EL (cell line): ENCODE measurements at places on chromosomes 11 and 22.
A peak's percentile ranks its signal among the peaks of the same experiment; 100 is the strongest.

- no peak for DNase-seq
Measured at GRCh38 chr22:49372111-49372529, 455.6 kb downstream of the BRD1 start.

- DNase-seq, result no peak
Measured at GRCh38 chr11:110410651-110411050, 19.1 kb upstream of the FDX1 start.

DNA sequence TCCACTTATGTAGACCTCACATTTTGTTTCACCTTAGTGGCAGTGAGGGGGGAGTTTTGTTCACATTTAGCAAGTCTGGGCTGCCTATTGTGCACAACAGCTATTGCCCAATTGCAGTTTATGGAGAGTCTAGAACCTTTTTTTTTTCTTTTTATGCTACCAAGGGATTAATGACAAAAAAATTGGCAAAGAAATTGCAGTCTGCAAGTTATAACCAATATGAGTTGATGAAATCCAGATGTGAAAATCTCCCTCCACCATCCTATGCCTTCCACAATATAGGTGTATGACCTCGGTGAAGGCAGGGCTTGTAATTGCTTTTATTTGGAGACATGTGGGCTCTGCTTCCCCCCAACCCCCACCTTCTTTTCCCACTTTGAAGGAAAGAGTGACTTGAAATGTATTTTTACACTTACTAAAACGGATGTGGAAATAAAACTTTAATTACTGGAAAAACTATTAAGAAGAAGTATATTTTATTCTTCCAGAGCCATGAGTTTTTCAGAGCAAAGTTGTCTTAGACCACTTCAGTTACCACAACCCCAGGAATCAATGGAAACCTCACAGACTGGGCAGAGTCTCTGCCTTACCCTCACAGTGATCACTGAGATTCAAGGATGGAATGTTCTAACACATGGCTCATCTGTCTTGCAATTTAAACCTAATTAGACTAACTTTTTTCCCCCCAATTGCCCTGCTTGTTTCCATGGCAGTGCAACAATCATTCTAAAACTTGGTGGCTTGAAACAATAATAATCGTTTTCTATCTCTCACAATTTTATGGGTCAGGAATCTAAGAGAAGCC, 120.8 kb upstream of the SLC5A12 start:
- DNase-seq, result peak; percentile 28

GRCh38 chr11:86274503-86274902, 27.5 kb upstream of the HIKESHI start:
- DNase-seq, result no peak

GRCh38 chr22:22406445-22407027, 102.0 kb downstream of the ZNF280B start:
- DNase-seq, result no peak

DNA sequence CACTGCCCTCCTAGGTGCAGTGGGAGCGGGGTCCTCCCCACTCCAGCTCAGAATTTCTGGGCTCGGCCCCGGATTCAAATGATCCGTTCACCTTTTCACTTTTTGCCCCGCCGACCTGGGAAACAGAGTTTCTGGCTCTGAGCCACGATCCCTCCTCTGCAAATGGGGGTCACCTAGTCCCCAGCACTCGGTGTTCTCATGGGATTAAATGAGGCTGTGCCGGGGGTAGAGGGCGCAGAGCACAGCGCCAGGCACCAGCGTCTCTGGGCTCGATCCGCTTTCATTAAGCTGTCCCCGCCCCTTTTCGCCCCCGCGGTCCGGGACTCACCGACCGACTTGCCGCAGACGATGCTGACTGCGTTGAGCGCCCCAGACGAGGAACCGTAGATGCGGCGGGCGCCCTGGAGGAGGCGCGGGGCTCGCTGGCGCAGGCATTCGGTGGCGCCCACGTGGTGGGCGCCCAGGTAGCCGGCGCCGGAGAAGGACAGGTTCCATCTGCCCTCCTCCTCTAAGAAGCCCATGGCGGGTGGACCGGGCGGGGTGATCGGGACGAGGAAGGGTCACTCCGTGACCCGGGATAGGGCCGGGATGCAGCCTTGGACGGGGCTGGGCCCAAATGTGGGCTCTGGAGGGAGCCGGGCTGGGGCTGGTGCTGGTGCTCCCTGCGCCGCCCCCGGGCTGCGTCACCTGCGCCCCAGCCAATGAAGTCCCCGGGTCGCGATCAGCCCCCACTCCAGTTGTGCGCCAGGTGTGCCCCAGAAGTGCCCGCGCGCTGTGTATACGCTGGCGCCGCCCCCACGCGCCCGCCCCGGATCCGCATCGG, at the start of gene PNPLA5:
TSS of gene PNPLA5 (minus strand) at position 654 of the 823 bp plus-strand sequence. CDS start at position 521, 133 bp downstream.
- DNase-seq, result no peak

- no peak for DNase-seq
Measured at GRCh38 chr11:2553886-2554285, 109.1 kb downstream of the KCNQ1 start.

GRCh38 chr11:70556884-70557741, 158.8 kb downstream of the CTTN start:
- peak; percentile 9 for DNase-seq

DNA sequence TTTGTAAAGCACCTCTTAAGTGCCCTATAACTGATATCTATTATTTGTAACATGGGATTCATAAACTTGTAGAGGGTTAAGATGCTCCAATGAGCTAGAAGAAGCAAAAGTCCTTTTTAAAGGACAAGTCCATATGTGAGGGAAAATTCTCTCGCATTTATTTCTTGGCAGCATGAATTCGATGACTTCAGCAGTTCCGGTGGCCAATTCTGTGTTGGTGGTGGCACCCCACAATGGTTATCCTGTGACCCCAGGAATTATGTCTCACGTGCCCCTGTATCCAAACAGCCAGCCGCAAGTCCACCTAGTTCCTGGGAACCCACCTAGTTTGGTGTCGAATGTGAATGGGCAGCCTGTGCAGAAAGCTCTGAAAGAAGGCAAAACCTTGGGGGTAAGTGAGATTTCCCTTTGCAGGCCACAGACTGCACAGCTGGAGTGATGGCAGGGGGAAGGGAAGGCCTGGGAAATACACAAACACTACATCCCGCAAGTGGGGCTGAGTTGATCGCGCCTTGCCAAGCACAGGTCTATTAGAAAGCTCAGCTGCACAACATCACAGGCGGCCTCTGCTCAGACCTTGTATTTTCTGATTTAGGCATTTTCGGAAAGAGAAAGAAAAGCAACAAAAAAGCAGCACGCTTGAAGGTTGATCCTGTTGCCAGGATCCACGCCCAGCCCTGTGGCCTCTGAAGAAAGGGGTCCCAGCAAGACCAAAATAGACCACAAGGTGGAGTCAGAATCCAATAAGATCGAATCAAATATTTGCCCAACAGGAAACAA, 1.5 kb downstream of the MS4A8 start:
- peak; percentile 14 for DNase-seq

GRCh38 chr22:24723111-24723510, 51.4 kb downstream of the PIWIL3 start:
- no peak for DNase-seq

- DNase-seq, result peak; percentile 54
Measured at GRCh38 chr11:77619576-77620198, 17.9 kb downstream of the CLNS1A start.

DNA sequence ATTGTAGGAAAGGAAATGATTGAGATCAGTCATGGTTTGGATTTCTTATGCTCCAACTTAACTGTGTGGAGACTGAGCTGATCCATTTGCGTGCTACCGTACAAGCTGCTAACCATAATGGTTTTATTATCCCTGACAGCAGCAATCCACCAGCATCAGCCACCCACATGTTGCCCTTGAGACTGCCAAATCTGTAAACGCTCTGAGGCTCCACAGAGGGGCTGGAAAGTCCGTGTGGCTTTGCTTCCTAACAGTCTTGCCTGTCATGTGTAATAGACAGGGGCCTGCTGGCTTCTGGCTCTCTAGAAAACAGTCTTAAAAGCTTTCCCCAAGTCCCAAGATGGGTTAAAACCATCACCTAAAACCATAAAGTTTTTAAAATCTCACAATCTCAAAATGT, 30.1 kb downstream of the ATG16L2 start:
- DNase-seq, result no peak

DNA sequence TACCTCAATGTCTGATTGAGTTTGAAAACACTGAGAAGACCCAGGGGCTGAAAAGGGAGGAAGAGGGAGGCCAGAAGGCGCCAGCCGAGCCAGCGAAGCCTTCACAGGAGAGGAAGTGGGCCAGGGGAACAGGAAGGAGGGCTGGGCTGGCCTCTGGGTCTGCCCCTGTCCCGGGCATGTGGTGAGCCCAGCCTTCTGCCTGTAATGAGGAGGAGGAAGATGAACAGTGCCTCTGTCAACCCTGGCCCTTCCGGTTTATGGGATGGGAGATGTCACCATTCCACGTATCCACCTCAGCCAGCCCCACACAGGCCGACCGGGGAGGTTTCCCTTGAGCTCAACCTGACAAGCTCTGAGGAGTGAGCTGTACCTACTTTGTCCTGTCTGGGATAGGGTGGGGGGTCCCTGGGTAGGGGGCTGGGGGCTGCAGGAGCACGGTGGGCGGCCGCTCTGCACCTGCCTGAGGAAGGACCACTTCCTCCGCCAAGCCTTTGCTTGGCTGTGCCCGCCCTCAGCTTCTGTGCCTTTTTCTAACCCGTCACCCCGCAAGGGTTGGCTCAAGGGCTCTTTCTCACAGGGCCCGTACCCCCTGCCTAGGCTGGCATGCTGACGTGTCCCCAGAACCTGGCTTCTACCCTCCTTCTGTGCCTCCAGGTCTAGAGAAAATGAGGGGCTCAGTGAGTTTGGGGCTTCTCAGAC, 2.0 kb downstream of the PARVG start:
- DNase-seq, result no peak

- no peak for DNase-seq
Measured at GRCh38 chr22:37190262-37190780, 2.3 kb upstream of the C1QTNF6 start.

- peak; percentile 69 for DNase-seq
Measured at GRCh38 chr11:34250732-34251588, 106.8 kb downstream of the ABTB2 start.

- no peak for DNase-seq
Measured at GRCh38 chr11:3101921-3102640, 44.9 kb upstream of the CARS1 start.

- DNase-seq, result no peak
Measured at GRCh38 chr11:72740060-72740424, 12.2 kb downstream of the ARAP1 start.

- DNase-seq, result no peak
Measured at GRCh38 chr11:62061356-62062222, 62.2 kb upstream of the INCENP start.

- no peak for DNase-seq
Measured at GRCh38 chr11:129291546-129291945, 84.1 kb upstream of the BARX2 start.

- DNase-seq, result no peak
Measured at GRCh38 chr11:10236840-10237239, 57.2 kb downstream of the SBF2 start.

DNA sequence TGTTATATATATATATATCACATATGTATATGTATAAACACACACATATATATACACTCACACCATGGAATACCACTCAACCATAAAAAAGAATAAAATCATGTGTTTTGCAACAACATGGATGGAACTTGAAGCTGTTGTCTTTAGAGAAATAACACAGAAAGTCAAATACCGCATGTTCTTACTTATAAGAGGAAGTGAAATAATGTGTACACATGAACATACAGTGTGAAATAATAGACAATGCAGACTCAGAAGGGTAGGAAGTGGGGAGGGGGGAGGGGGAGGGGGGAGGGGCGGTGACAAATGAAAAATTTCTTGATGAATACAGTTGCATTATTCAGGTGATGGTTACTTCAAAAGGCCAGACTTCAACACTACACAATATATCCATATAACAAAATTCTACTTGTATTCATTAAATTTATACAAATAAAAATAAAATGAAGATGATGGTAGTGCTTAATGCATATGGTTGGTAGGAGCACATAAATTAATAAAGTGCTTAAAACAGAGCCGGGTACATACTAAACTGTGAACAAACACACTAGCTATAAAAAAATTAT, 5.8 kb upstream of the OR5B2 start:
- no peak for DNase-seq

DNA sequence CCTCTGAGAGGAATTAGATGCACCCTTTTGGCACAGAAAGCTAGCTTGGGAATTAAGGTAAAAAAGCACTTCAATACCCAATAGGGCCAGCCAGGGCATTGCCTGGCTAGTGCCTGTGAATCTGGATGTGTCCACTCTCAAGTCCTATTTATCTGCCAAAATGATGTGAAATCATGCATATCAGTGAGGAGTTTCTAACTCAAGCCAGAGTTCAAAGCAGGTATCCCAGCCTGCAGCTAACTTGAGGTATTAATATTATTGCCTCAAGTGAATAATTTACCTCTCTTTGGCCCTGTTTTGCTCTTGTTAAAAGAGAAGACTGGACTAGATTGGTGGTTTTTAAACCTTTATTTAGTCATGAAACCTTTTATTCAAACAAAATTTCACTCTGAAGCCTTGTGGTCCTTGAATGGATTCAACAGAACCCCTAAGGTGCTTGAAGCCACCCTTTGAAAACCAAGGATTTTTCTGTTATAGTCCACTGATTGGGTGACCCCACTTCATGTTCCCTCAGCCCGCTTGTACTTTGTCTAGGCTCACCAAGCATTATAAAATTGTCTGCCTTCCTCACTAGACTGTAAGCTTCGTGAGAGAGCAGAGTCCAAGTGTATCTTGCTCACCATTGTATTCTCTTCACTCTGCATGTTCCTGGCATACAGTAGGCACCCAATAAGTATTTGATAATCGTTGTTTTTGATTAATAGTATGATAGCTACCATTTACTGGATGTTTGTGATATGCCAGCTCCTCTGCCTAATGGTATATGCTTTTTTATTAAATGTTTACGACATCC, 4.5 kb downstream of the RNF121 start:
- no peak for DNase-seq

DNA sequence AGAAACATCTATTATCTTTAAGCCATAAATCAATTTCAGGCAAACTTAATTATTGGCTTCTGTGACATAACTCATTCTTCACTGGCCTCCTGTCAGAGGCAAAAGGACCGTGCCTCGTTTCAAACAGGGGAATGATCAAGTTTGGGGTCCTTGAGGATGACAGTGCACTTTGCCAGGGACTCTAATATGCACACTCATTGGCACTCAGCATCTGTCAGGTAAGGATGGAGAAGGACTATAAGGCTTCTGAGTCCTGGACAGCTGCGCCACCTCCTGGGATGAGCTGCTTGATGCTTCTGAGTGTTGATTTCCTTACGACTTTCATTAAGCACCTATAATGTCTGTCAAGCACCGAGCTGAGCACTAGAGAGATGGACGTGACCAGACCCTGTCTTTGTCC, 20.2 kb downstream of the BPIFC start:
- no peak for DNase-seq

GRCh38 chr11:40885250-40885954, 574.0 kb downstream of the LRRC4C start:
- no peak for DNase-seq

GRCh38 chr11:12824281-12825041, 150.2 kb downstream of the TEAD1 start:
- DNase-seq, result no peak

- no peak for DNase-seq
Measured at GRCh38 chr11:73520353-73521061, 77.4 kb downstream of the FAM168A start.

DNA sequence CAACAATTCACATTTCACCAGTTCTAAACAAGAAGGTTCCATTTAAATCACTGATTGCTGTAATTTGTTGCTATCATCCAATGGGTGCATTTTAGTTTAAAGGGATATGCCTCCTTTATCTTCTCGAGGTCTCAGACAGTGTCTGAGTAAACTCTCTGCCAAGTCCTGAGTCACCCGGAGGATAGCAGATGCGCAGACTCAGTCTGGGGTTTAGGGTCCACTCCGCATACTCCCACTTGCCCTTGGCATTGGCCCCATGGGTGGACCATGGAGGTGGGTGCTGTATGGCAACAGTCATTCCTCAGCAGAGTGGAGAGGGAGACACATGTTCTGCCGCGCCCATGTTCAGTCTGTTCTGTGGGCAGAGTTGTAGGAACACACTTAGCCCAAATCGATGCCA, 65.4 kb upstream of the CRTAM start:
- DNase-seq, result peak; percentile 25
